Endothelial cell of umbilical vein (primary cell): ENCODE measurements at places on chromosomes 4 and X. TPM values are rescaled to one million over a fixed set of nuclear protein-coding genes. Genes with fewer than 3 reads are reported as not detected.

Gene GAGE1
- total RNA-seq = not detected in 2 replicates

Gene GABRE
- total RNA-seq = 6.1 and 20.2 TPM in 2 replicates

Gene GALNT7
- total RNA-seq = 54.6 and 63.3 TPM in 2 replicates

DNA sequence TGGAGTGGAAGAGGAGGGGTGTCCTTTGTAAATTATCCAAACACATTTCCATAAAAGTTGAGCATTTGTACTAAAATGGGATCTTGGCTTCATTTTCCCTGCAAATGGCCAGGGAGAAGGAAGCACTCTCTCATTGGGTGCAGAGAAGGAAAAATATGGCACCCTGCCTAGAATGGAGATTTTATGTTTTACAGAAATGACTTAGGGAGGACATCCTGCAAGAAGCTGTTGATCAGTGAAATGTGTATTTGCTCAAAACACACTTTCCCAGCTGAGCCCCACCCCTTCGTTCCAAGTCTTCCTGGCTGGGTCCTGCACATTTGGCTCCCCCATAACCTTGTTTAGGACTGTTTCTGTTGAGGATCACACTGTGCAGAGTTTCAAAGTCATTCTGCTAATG, 213.5 kb upstream of the TAPT1 start:
- DNase-seq = no peak

DNA sequence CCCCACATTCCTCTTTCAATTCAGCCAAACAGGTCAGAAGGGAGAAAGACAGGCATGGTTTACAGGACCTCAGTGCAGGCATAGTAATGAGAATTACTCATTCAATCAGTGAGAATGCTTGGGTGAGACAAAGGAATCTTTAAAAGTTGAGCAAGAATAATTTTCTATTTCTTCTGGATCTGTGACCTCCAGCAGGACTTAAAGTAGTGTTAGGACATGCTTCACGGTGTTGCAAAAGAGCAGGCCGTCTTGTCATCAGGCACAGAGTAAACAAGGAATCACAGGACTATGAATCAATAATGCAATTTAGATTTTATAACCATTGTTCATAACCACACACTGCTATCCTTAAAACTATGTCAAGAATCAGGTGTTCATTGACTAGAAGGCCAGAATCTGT, 130.6 kb upstream of the GLRA2 start:
- DNase-seq = no peak

- DNase-seq = no peak
These were observed 35.4 kb upstream of the CDKL5 start for GRCh38 chrX:18389966-18390365.

DNA sequence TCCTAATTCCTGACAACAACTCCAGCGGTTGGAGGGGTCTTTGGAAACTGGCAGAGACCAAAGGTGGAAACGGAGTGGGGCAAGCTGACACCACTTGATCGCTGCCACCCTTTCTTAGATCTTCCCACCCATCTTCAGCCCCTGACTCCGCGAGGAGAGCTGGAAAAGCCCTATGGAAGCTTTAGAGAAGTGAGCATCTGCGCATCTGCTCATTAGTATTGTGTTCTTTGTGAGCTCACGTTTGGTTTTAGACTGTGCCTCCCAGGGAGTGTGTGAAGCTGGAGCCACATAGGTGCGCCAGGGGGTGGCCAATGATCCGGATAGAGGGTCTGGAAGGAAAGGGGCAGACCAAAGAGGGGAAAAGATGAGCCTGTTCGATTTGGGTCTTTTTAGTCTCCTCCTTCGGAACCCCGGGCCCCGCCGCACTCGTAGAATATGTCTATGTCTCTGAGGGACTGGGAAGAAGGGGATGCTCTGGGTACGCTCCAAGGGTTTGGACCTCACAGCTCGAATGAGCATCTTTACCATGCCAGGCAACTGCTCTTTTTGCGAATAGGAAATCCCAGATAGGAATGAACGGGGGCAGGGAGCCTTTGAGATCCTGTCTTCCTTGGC, 578 bp upstream of the DKK2 start:
- DNase-seq = peak; percentile 6

Gene PAGE5
- not detected in 2 replicates for total RNA-seq

DNA sequence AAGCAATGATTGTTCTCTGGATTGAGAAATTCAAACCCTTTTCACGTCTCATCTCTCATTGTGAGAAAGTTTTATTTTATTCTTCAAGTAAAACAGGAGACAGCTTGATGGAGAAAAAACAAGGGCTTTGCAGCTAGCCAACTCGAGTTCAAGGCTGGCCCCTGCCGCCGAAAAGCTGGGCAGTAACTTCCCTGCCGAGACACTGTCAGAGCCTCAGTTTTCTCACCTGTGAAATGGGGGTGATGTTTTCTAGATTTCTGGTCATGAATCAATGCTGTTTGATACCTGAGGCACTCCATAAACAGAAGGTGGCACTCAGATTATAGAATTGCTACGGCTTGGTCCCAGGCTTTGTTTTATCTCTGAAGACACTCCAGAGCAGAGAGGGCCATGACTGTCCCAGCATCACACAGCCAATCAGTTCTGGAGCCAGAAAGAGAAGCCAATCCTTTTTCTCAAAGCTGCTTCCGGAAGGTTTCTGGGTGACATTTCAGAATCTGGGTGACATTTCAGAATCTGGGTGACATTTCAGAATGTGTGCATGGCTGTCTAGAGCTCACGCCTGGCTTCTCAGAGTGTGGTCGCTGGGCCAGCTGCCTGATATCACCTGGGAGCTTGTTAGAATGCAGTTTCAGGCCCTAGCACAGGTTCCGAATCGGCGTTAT, 33.2 kb downstream of the HMX1 start:
- DNase-seq = no peak

GRCh38 chrX:19866626-19867410, 20.6 kb downstream of the SH3KBP1 start:
- DNase-seq = peak; percentile 51

- DNase-seq = no peak
These were observed 26.4 kb downstream of the DOK7 start for GRCh38 chr4:3489451-3489962.

DNA sequence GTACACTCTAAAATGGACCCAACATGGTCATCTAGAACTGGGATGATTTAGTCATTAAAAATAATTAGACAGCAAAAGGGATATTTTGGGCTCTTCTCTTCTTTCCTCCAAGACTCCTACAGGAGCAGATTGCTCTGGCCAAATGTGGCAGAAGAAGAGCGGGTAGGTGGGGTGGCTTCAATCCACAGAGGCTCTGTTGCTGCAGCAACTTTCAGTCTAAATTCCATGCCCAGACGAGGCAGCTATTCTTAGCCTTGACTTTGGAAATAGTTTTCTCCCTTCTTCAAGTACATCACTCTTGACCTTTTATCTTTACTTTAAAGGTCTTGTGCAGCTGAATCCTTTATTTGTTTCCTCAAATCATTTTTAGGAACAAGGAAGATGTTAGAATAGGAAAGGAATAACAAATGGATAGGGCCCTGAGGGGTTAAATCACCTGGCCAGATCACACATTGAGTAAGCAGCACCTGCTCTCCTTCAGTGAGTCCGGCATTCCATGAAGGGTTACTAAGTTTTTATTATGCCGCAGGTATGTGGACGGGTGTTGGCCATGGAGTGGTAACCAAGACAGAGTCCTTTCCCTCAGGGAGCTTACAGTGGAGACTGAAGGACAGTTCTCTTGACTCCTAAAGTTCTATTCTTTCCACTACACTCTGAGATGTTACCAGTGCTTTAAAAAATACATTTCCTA, 19.3 kb upstream of the SORBS2 start:
- DNase-seq = no peak

Gene POF1B
- total RNA-seq = 0.20 TPM in 1 of 2 replicates, not detected in the other
